ENCODE measurements at places on chromosomes 6 and 20. TPM values are rescaled to one million over a fixed set of nuclear protein-coding genes. Genes with fewer than 3 reads are reported as not detected.

Gene MATN4
- 0.09 TPM for total RNA-seq

Gene NDUFAF4
- 48.3 TPM for total RNA-seq

Gene SRMS
- 0.16 TPM for total RNA-seq

Gene FOXQ1
- total RNA-seq = 5.2 TPM

Gene ZNF334
- total RNA-seq = not detected

Gene TNNC2
- total RNA-seq = not detected

Gene FAM209B
- total RNA-seq = 0.22 TPM

Gene BNIP5
- not detected for total RNA-seq

Gene DDO
- total RNA-seq = 0.16 TPM

Gene ZKSCAN4
- total RNA-seq = 2.9 TPM

Gene KIAA1586
- total RNA-seq = 4.9 TPM

Gene HMGA1
- 446 TPM for total RNA-seq

Gene TUBB2A
- total RNA-seq = 96.7 TPM

Gene TMEM74B
- 3.0 TPM for total RNA-seq

Gene ABCF1
- total RNA-seq = 54.0 TPM

Data from A549 treated with Mapracorat at 1 μM for 4 hours (cell line).